ENCODE measurements at places on chromosomes 7 and 10. TPM values are rescaled to one million over a fixed set of nuclear protein-coding genes. Genes with fewer than 3 reads are reported as not detected.
A peak's percentile ranks its signal among the peaks of the same experiment; 100 is the strongest.

GNAT3 gene
- not detected for total RNA-seq

- no peak overlapping the region for H3K4me3 ChIP-seq
- H3K4me1 ChIP-seq, result no peaks in the 10 kb centered on the region
- H3K27ac ChIP-seq, result no peak overlapping the region
- no peak for DNase-seq
- no peaks in the 10 kb centered on the region for H3K27me3 ChIP-seq
- H3K36me3 ChIP-seq, result no peaks in the 10 kb centered on the region
Measured at GRCh38 chr10:23980094-23980493, 228.8 kb upstream of the KIAA1217 start.

VPS37D gene
- 0.87 TPM for total RNA-seq

RASSF4 gene
- total RNA-seq, result 1.8 TPM

- H3K4me1 ChIP-seq, result peaks cover 3% of the 10 kb centered on the region
- H3K36me3 ChIP-seq, result no peaks in the 10 kb centered on the region
- DNase-seq, result no peak
- no peak overlapping the region for H3K27ac ChIP-seq
- H3K27me3 ChIP-seq, result no peaks in the 10 kb centered on the region
Measured at GRCh38 chr10:44983066-44983894, 4.7 kb upstream of the DEPP1 start.

DNA sequence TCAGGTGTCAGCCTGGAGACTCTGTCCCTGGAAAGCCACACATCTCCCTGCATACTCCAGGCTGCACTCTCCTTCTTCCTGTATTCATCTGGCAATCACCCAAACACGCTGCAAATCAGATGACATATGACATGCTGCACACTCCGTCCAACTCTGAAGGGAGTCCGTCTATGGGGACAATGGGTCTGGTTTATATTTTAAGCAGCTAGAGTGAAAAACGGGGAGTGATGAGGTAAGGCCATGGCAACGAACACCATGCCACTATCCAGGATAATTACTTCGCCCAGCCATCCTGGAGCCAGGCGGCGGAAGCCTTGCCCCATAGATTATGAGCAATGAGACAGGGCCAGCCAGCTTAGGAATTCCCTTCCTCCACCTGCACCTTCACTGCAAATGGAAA, 140.1 kb downstream of the PLXNA4 start:
- DNase-seq, result no peak
- no peaks in the 10 kb centered on the region for H3K36me3 ChIP-seq
- H3K4me1 ChIP-seq, result peaks cover 81% of the 10 kb centered on the region
- H3K4me3 ChIP-seq, result no peak overlapping the region
- peak overlapping the region; percentile 59 for H3K27ac ChIP-seq
- H3K27me3 ChIP-seq, result no peaks in the 10 kb centered on the region

ZP3 gene
- total RNA-seq, result 12.2 TPM

- no peaks in the 10 kb centered on the region for H3K4me1 ChIP-seq
- H3K36me3 ChIP-seq, result no peaks in the 10 kb centered on the region
- no peak for DNase-seq
- no peaks in the 10 kb centered on the region for H3K27me3 ChIP-seq
- H3K27ac ChIP-seq, result no peak overlapping the region
Measured at GRCh38 chr10:1217661-1218060, 161.5 kb downstream of the WDR37 start.

- H3K4me3 ChIP-seq, result no peak overlapping the region
- H3K4me1 ChIP-seq, result no peaks in the 10 kb centered on the region
- no peaks in the 10 kb centered on the region for H3K36me3 ChIP-seq
- no peak overlapping the region for H3K27ac ChIP-seq
Measured at GRCh38 chr7:77438131-77438530, 22.0 kb upstream of the GSAP start.

- no peaks in the 10 kb centered on the region for H3K27me3 ChIP-seq
- H3K36me3 ChIP-seq, result no peaks in the 10 kb centered on the region
- no peak overlapping the region for H3K4me3 ChIP-seq
- H3K27ac ChIP-seq, result no peak overlapping the region
- no peak for DNase-seq
Measured at GRCh38 chr10:37703114-37703513, 154.3 kb downstream of the ZNF248 start.

CLEC2L gene
- not detected for total RNA-seq

UNC5B gene
- total RNA-seq, result 0.07 TPM

- no peaks in the 10 kb centered on the region for H3K4me1 ChIP-seq
- DNase-seq, result no peak
- H3K27me3 ChIP-seq, result peaks cover 7% of the 10 kb centered on the region
- H3K27ac ChIP-seq, result no peak overlapping the region
- H3K36me3 ChIP-seq, result no peaks in the 10 kb centered on the region
- no peak overlapping the region for H3K4me3 ChIP-seq
Measured at GRCh38 chr10:15515202-15515601, 144.1 kb upstream of the FAM171A1 start.

SPDYE16 gene
- total RNA-seq, result 0.23 TPM

FAM180A gene
- total RNA-seq, result not detected

GRCh38 chr7:91826377-91826776, 54.1 kb downstream of the MTERF1 start:
- no peaks in the 10 kb centered on the region for H3K4me1 ChIP-seq
- no peak overlapping the region for H3K27ac ChIP-seq
- H3K27me3 ChIP-seq, result no peaks in the 10 kb centered on the region
- H3K4me3 ChIP-seq, result no peak overlapping the region
- DNase-seq, result no peak
- H3K36me3 ChIP-seq, result peaks cover 19% of the 10 kb centered on the region

ZNF467 gene
- total RNA-seq, result 0.09 TPM

DNA sequence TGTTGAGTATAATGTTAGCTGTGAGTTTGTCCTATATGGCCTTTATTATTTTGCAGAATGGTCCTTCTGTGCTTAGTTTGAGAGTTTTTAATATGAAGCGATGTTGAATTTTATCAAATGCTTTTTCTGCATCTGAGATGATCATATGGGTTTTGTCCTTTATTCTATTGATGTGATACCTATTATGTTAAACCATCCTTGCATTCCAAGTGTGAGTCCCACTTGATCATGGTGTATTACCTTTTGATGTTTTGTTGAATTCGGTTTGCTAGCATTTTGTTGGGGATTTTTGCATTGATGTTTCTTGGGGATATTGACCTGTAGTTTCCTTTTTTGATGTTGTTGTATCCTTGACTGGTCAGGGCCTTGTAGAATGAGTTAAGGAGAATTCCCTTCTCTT, 166.4 kb downstream of the MLLT10 start:
- no peaks in the 10 kb centered on the region for H3K27me3 ChIP-seq
- DNase-seq, result no peak
- H3K4me3 ChIP-seq, result no peak overlapping the region
- peaks cover 24% of the 10 kb centered on the region for H3K4me1 ChIP-seq
- peaks cover 57% of the 10 kb centered on the region for H3K36me3 ChIP-seq
- H3K27ac ChIP-seq, result no peak overlapping the region

MKI67 gene
- 205 TPM for total RNA-seq

DNA sequence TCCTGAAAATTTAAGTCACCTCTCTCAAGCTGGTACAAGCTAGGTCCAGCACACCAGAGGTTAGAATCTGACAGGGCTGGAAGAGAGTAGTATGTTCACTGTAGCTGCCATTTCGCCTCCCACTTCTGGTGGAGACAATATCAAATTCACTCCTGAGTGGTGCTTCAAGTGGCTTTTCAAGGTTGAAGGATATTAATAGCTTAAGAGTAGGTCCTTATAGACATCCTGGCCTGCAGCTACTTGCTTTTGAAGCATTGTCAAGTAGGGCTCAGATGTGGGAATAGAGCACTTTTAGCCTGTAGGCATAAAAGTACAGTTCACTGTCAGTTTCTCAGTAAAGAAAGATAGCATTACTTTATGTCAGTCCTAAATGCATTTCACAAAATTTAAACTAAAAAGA, 270.5 kb upstream of the PLPP4 start:
- H3K36me3 ChIP-seq, result no peaks in the 10 kb centered on the region
- no peak for DNase-seq
- no peak overlapping the region for H3K4me3 ChIP-seq
- no peak overlapping the region for H3K27ac ChIP-seq
- no peaks in the 10 kb centered on the region for H3K4me1 ChIP-seq
- peaks cover 4% of the 10 kb centered on the region for H3K27me3 ChIP-seq

DNA sequence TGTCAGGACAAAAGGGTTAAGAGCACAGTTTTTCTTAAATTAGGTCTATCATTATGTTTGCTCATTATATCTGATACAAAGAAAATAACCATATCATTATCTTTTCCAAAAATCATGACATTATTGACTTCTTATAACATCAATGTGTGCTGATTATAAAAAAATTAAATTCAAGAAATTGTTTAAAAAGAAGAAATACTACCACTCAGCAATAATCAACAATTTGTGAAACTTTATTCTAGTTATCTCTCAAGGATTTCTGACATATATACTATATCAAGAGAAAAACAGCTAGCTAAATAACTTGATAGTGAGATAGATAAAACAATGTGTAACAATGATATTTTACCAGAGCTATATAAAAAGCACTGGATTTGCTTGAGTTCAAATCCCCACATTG, 360.7 kb upstream of the PHF14 start:
- no peak for DNase-seq
- no peak overlapping the region for H3K4me3 ChIP-seq
- H3K4me1 ChIP-seq, result no peaks in the 10 kb centered on the region

UCN3 gene
- not detected for total RNA-seq

DNA sequence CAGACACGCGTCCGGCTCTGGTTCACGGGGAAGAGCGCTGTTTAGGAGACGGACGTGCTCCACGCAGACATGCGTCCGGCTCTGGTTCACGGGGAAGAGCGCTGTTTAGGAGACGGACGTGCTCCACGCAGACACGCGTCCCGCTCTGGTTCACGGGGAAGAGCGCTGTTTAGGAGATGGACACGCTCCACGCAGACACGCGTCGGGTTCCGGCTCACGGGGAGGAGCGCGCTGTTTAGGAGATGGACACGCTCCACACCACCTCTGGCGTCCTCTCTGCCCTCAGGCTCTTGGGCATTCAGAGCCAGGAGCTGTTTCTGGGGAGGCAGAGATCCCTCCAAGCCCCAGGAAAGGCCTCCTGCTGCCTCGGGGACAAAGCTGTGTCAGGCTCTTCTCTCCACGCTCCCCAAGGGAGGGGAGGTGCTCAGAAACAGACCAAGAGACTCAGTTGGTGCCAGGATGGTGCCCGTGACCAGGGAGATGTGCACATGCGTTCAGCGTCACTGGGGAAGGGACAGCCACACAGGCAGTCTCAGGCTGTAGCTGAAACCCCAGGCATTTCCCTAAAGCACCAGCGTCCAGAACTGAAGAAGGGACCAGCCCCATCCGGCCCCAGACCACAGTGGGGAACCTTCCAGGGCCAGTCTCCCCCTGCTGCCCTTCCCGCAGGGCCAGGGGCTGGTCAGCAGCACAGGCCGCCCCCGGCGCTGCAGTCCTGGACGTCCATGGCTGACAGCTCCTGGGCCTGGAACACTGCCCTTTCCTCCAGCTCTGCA, 175.6 kb downstream of the ELFN1 start:
- no peaks in the 10 kb centered on the region for H3K4me1 ChIP-seq
- H3K27me3 ChIP-seq, result no peaks in the 10 kb centered on the region
- no peak overlapping the region for H3K27ac ChIP-seq
- no peaks in the 10 kb centered on the region for H3K36me3 ChIP-seq

SPAG6 gene
- not detected for total RNA-seq

DNA sequence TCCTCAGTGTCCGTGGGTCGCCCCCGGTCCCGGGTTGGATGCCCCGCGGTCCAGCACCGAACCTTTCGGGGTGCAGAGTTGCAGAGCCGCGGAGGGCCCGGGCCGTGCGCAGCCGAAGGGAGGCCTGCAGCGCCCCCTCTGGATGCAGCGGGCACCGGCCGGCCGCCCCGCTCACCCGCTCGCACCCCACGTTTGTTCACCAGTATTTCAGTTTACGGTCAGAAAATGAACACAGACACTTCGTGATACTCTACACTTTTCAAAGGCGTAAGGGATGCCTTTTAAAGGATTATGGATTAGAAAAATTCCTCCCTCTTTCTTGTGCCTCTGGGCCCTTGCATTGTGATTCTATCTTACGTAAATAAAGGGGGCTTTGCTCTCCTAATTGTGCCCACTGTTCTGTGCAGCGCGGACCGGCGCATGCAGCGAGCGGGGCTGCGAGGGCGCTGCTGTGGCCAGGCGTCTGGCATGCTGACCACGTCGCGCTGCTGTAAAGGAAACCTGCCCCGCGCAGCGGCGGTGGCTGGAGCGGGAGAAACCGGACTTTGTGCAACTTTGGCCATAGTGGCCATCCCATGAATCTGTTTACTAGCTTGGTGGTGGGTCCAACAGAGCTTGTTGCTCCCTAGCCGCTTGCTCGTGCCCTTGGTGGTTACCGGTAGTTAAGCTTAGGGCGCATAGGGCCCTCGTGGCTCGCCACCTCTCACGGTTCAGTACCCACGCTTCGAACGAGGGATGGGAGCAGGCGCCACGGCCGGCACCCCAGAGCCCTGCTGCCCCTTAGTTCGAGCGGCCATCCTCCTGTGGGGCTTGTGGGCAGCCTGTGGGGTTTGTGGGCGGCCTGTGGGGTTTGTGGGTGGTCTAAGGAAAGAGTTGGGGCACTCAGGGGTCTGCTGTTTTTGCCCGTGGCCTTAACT, 739 bp upstream of the MEST start:
- H3K4me1 ChIP-seq, result peaks cover 19% of the 10 kb centered on the region
- peak; percentile 56 for DNase-seq
- H3K4me3 ChIP-seq, result peak overlapping the region; percentile 57
- H3K27me3 ChIP-seq, result peaks cover 15% of the 10 kb centered on the region

All from activated CD8-positive, alpha-beta T cell treated with anti-CD3 and anti-CD28 coated beads for 36 hours (primary cell).